ENCODE measurements at places on chromosomes 7 and 10.
A peak's percentile ranks its signal among the peaks of the same experiment; 100 is the strongest.

GRCh38 chr7:44103923-44104859 is at the start of gene AEBP1:
Gene AEBP1 (plus strand): TSS chr7:44104345. CDS start chr7:44104666, 321 bp downstream.
- no peak for DNase-seq

DNA sequence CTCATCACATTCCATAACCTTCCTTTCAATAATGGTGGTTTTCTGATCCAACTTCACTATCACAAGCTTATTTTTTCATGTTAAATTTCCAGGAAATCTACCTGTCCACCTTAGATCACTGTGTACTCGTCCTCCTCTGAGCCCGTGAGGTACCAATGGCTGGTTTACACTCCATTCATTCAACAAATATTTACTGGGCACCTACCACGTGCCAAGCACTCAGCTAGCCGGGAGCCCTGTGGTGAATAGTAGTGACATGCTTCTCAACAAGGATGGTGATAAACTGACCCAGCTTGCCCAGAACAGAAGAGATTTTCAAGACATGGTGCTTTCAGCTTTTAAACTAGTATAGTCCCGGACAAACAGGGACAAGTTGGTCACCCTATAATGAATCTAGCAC is 98.2 kb downstream of the FAM204A start:
- DNase-seq = no peak

DNA sequence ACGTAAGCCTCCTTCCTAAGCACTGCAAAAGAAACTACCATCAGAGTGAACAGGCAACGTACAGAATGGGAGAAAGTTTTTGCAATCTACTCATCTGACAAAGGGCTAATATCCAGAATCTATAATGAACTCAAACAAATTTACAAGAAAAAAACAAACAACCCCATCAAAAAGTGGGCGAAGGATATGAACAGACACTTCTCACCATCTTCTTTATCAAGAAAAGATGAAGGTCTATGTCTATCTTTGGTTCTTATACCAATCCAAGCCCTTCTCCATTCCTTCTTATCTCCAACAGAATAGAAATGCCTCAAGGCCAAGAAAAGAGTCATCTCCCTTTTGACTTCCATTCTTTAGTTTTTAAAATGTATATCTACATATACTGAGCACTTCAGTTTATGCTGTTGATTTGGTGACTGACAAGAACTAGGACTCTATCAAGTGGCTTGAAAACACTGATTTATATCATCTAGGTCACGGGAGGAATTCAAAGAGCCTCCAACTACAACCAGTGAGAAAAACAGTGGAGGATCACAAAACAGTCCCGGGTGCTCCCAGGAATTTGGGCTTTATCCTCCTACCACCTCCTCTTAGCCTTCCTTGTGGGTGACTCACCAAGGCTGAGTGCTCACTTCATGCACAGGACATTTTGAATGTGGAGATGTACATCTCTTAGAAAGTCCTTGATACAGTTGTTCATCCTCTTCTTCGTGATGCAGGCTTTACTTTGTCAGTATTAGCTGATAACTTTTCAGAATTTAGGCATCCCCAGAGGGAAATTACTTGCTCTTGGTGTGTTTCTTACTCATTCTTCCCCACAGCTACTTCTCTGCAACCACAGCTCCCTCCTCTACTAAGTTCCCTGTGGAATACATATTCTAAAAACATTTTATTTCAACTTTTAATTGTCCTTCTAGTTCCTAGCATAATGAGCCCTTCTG is 15.4 kb downstream of the TAS2R41 start:
- no peak for DNase-seq

- no peak for DNase-seq
These were observed 66.7 kb upstream of the FAM20C start for GRCh38 chr7:125661-126060.

DNA sequence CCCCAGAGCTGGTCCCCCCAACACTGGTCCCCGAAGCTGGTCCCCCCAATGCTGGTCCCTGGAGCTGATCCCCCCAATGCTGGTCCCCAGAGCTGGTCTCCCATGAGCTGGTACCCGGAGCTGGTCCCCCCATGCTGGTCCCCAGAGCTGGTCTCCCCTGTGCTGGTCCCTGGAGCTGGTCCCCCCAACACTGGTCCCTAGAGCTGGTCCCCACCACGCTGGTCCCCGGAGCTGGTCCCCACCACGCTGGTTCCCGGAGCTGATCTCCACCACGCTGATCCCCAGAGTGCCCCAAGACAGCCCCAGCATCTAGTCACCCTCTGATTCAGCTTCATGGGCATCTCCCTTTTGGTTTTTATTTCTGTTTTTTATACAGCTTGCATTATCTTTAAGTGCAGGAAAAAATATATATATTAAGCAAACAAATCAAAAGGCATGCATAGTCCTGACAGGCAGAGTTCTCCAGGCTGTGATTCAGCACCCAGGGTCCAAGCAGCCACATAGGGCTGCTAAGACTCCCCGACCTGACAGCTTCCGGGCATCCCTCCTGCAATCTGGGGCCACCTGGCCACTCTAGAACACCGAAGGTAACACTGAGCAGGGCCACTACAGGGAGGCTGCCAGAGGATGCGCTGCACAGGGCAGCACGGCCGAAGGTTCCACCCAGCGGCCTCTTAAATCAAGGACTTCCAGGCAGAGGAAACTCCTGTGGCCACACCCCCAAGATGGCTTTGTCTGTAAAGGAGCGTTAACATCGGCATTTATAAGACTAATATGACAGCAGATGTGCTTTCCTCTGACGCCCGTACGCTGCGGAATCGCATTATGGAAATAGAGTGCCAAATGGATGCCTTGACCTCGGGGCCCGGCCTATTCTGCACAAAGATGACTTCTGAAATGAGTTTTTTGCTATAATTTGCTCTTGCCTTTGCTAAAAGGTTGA is 215.0 kb downstream of the PTPRN2 start:
- no peak for DNase-seq

DNA sequence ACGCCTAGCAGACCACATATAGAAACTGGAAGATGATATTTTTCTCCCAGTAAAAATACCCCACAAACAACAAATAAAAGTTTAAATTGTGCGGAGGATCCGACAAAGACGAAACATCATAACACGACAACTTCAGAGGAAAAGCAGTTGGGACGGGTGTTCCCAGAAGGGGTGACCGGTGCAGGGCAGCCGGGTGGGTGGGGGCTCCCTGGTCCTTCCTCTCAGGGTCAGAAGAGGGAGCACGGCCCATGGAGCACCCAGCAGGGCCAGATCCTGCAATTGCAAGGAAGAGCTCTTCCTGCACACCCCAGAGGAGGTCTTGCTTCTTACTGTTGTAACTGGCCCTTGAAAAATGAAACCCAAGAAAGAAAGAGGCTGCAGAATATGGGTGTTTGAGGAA is 608.5 kb upstream of the MKI67 start:
- DNase-seq = no peak

GRCh38 chr7:92589056-92589455 is 1.1 kb downstream of the FAM133B start:
- no peak for DNase-seq

DNA sequence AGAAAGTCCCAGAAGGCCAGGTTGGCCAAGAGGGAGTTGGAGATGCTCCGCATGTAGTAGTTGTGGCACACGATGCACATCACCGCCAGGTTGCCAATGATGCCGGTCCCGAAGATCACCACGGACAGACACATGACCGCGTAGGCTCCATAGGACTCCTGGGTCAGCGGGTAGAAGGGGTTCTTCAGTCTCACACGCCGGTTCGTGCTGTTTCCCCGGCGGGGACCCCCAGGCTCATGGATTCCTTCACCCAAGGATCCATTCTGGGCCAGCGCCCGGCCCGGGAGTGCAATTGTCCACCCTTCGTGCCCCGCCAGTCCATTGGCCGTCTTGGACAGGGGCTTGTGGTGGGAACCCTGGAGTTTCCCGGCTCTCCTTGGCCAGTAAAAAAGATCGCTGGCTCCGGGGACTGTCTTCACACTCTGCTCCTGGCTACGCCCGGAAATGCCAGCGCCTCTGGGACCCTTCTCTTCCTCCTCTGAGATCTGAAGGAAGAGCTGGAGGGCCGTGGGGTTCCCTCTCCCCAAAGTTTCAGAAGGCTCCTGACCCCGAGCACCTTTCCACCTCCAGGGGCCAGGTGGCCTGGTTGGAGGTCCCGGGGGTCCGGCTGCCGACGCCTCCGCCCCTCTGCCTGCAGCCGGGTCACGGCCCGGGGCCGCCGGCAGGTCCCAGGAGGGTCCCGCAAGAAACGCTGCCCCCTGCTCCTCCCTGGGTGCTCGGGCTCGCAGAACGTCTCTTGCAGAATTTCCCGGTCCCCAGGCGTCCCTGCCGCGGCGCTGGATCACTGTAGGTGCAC is 1.3 kb downstream of the GPR37 start:
- peak; percentile 42 for DNase-seq

DNA sequence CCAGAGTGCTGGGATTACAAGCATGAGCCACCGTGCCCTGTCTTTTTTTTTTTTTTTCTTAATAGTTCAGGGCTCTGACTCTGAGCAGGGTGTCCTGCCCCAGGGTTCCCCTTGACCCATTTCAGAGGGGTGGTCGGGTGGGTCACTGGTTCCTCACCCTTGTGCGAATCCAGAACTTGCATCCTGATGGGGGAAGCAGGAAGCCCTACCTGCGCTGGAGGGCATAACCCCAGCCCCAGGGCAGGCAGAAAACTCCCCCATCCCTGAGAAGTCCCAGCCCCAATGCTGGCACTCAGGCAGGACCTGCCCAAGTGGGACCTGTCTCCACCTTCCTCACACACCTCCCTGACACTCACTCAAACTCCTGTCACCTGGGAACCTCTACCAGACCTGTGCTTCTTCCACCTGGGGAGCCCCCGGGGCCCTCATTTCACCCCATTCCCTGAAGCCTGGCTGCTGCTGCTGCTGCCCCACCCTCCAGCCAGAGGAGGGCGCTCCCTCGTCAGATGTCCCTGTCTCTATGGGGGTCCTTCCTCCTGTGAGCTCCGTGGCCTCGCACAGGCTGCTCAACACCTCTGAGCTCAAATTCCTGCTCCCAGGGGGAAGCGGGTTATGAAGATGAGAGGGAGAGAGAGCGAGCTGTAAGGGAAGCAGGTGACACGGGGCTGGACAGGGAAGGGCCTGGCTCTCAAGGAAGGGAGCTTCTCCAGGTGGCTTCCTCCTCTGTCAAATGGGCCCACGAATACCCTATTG is 15.1 kb upstream of the ZNF273 start:
- DNase-seq = no peak

DNA sequence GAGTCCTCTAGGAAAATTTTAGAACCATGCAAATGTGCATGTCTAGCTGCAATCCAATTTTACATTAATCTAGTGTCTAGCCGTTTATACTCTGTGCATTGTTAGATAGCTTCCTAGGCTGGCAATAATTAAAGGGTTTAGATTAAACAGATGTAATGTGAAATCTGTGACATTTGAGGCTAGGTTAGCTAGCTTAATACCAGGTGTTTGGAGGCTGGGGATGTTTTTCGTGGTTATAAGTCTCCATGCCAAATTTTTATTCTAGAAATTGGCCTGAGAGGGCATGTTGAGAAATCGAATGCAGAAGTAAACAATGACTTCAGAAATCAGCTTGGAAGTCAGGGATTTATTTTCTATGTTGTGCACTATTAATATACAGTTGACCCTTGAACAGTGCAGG is 94.2 kb downstream of the ST7 start:
- DNase-seq = no peak

DNA sequence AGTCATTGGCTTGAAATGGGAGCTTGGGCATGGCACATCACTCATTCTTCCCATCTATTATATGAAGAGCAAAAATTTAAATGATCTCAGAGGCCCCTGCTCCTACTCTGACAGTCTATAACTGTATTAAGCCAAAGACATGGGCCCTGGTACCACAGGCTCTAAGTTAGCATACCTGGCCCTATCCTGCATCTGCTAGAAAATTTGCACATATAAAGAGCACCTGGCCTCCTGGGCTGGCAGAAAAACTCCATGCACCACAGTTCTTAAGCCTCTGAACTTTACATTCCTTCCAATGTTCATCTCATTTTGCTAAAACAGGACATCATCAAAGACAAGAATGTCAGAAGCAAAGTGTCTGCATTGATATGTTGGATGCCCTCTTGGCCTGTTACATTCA is 29.6 kb upstream of the ANK3 start:
- DNase-seq = no peak

- no peak for DNase-seq
These were observed 115.4 kb upstream of the TNRC18 start for GRCh38 chr7:5539013-5539411.

DNA sequence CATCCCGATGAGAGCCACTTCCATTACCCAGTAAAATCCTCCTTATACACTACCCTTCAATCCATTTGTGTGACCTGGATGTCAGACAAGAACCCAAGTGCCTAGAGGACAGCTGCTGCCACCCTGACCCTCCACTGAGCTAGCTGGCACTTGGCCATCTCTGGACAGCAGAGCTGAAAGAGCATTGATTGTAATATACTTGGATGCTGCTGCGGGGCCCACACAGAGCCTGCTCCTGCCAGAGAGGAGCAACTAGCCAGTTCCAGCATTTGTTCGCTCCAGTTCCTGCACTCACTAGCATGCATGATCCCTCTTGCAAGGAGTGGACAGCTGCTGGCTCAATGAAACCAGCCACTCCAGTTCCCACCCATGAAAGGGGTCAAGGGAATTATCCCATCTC is 8.4 kb upstream of the TMEM254 start:
- peak; percentile 95 for DNase-seq

- no peak for DNase-seq
These were observed 255.5 kb upstream of the CXCL12 start for GRCh38 chr10:44640429-44640828.

DNA sequence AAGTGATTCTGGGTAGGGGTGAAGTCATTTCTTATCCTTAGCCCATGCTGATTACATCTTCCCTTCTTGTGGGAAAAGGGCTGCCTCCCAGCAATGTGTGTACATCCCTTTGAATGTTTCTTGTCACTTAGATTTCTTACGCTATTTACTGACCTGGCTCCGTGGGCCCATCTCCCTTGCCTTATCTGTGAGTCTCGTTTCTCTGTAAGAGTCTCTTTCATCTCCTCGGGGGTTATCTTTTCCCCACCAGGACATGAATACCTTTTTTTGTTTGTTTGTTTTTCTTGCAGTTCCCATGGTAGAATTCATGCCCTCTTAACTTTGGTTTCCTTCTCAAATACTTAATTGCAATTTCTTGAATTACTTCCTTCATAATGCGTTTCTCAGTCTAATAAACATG is 107.7 kb downstream of the BAMBI start:
- DNase-seq = no peak

DNA sequence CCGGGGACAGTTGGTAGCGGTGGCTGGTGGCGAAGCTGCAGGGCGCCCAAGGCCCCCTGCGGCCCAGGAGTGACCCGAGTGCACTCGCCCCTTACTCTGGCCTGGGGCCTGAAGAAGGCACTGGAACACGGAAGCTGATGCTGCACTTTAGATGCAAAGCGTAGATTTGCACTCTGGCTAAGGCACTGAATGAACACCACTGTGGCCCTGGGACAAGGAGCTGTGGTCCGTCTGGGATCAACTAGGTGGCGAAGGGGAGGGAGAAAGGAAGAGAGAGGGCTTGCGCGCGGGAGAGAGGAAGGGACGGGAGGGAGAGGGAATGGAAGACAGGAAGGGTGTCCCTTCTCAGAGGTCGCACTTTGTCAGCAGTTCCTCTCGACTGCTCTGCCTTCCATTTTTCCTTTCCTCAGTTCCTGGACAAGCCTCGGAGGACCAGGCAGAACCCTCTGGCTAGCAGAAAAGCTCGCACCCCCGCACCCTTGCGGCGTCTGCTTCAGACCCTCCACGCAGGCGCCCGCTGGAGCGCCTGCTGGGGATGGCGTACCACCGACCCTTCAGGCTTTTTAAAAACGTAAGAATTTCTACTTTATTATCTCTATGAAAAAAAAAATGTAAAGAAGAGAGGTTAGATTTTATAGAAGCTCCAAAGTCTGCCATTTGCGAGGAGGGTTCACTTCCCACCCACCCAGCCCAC is 1.2 kb downstream of the FERD3L start:
- DNase-seq = no peak

- no peak for DNase-seq
These were observed 133.8 kb upstream of the PRSS1 start for GRCh38 chr7:142615508-142615907.

Data from globus pallidus (tissue), 1 donor.